ENCODE measurements at places on chromosomes 1 and 21.

DNA sequence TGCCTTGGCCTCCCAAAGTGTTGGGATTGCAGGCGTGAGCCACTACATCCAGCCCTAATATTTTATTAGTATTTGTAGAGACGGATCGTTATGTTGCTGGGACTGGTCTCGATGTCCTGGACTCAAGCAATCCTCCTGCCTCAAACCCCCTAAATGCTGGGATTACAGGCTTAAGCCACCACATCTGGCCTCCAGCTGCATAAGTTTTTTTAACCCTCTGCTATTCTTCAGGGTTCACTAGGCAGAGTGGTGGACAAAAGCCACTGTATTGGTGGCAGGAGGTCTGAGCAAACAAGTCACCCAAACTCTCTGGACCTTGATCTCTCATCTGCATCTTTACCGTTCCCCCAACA is 10.1 kb upstream of the CLIC4 start:
- DNase-seq: no peak

- DNase-seq: peak; percentile 74
Observed at GRCh38 chr1:2233997-2234761, 6.1 kb downstream of the SKI start.

DNA sequence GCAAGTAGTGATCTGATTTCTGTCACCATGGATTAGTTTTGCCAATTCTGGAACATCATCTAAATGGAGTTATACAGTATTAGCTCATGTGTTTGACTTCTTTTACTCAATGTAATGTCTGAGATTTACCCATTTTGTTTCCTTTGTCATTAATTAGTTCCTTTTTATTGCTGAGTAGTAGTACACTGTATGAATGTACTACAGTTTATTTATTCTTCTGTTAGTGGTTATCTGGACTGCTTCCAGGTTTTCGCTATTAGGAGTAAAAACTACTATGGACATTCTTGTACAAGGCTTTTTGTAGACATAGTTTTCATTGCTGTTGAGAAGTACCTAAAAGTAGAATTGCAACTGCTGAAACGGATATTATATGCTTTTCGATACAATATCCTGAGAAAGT is 14.1 kb downstream of the SUCO start:
- DNase-seq: no peak

DNA sequence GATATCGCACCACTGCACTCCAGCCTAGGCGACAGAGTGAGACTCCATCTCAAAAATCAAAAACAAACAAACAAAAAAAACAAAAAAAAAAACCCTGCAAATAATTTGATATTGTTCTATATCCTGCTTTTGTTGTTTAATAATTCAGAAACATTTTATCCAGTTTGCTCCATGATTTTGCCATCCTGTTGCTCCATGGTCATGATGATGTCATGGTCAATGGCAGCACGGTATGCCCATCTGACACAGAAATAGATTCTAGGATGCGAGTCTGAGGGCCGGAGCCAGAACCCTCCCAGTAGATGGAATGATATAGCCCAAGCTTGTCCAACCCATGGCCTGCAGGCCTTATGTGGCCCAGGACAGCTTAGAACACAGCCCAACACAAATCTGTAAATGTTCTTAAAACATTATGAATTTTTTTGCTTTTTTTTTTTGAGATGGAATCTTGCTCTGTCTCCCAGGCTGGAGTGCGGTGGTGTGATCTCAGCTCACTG is 39.8 kb downstream of the EDARADD start:
- no peak for DNase-seq

DNA sequence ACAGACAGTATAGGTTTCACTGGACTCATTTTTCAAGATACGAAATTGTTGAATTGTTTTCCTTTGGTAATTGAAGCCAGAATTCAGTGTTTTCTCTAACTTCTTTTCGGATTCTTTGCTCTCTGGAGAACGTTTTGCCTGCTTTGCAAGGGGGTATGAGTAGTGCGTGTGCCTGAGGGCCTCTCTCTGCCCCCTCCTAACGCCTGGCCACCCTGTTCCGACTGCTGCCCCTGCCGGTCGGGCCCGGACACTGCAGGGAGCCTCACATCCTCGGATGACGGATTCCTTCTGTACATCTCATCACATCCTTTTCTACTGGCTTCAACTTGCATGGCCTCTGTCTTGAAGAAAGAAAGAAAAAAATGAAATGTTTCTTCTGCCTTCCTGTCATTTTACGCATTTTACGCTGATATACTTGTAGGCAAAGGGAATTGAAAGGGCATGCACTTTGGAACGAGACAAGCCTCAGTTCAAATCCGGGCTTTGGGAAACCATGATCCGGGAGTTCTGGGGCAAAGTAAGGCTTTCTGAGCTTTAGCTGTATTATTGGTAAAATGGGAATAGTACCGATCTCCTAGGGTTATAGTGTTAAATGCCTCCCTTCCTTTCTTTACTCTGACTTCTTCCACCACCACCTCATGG is 65.1 kb downstream of the DISC1 start:
- DNase-seq: no peak

GRCh38 chr1:188888386-188888785 is 1589.3 kb downstream of the BRINP3 start:
- no peak for DNase-seq

- no peak for DNase-seq
Observed at GRCh38 chr1:101187297-101187696, 49.5 kb upstream of the S1PR1 start.

DNA sequence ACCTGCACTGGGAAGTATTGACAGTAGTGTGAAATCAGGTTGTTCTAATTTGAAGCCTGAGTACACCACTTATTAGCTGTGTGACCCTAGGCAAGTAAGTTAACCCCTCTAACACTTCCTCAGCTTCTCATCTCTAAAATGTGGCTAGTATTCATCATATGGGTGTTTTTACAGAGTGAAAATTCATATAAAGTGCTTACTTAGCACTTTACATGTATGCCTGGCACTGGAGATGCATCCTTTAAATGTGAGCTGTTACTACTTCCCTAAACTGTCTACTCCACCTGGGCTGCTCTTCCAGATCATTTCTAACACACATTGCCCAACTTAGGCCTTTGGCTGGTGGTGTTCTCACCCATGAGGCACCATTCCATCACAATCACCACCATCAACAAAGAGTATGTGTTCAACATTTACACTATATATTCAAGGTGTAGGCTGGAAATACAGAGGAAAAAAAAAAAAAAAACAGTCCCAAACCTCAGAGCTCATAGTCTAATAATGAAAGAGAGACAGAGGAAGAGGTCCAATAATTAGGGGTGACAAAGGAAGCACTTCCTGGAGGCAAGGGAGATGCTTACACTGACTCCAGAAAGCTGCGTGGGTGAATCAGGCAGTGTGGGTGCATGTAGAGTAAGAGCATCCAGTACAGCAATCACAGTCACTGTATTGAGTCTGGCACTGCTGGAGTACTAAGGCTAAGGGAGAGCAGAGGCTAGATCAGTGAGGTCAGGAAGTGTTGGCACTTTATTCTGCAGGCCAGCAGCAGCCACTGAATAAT is 3.6 kb downstream of the STX6 start:
- DNase-seq: no peak

GRCh38 chr1:101314244-101314643 is 77.4 kb downstream of the S1PR1 start:
- DNase-seq: no peak
